ENCODE measurements at places on chromosomes 11 and 22. TPM values are rescaled to one million over a fixed set of nuclear protein-coding genes. Genes with fewer than 3 reads are reported as not detected.

The ARL2 gene
- total RNA-seq = 75.4 TPM

The IFITM10 gene
- total RNA-seq = 5.9 TPM

The OAF gene
- total RNA-seq = 37.5 TPM

The TNNT3 gene
- total RNA-seq = 4.0 TPM

The ACP2 gene
- 38.2 TPM for total RNA-seq

The PRSS23 gene
- 56.4 TPM for total RNA-seq

The PATE2 gene
- total RNA-seq = 0.61 TPM

The P4HA3 gene
- 5.4 TPM for total RNA-seq

The SLC15A3 gene
- total RNA-seq = 31.8 TPM

The SMC1B gene
- total RNA-seq = 0.11 TPM

The PCNX3 gene
- 15.3 TPM for total RNA-seq

The PLAAT5 gene
- 7.0 TPM for total RNA-seq

The C11orf52 gene
- not detected for total RNA-seq

The P2RX6 gene
- total RNA-seq = 1.6 TPM

The PRG3 gene
- total RNA-seq = 0.55 TPM

The OR4C6 gene
- total RNA-seq = not detected

The VSIG10L2 gene
- 0.72 TPM for total RNA-seq

The NRGN gene
- total RNA-seq = 1.8 TPM

The SNX32 gene
- total RNA-seq = 3.3 TPM

The MRGPRE gene
- 6.6 TPM for total RNA-seq

The SLC22A9 gene
- not detected for total RNA-seq

The CD151 gene
- 185 TPM for total RNA-seq

The RFPL1 gene
- not detected for total RNA-seq

The OR8D1 gene
- total RNA-seq = not detected

The CNGA4 gene
- total RNA-seq = 0.39 TPM

The RBM7 gene
- total RNA-seq = 42.6 TPM

The GRAMD1B gene
- 28.7 TPM for total RNA-seq

The KRTAP5-7 gene
- 0.17 TPM for total RNA-seq

The VPREB1 gene
- 0.40 TPM for total RNA-seq

The PDGFB gene
- 5.9 TPM for total RNA-seq

The KMT2A gene
- total RNA-seq = 66.8 TPM

The KIF18A gene
- 8.5 TPM for total RNA-seq

The MAPK1 gene
- total RNA-seq = 87.7 TPM

The KCNK7 gene
- total RNA-seq = 0.20 TPM

The KCNE3 gene
- total RNA-seq = 16.1 TPM

The PLAAT2 gene
- not detected for total RNA-seq

Data from spinal cord (tissue), 10 donors.